ENCODE measurements at places on chromosomes 11 and 22.

DNA sequence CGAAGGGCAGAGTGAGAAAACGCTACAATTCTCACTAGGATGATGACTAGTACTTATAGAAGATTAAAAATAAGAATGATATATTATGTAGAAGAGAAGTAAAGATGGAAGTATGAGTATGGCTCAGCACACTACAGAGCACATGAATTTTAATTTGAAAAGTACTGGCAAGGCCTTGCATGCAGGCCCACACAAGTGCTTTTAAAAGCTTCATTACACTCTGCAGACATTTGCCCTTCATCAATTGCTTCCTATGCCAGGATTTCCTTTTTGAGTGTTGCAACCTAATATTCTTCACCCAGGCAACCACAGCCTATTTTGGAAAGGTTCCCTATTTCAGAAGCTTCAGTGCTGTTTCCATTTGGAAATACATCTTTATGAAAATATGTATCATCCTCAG lies 81.1 kb downstream of the LARGE2 start:
- DNase-seq = no peak

DNA sequence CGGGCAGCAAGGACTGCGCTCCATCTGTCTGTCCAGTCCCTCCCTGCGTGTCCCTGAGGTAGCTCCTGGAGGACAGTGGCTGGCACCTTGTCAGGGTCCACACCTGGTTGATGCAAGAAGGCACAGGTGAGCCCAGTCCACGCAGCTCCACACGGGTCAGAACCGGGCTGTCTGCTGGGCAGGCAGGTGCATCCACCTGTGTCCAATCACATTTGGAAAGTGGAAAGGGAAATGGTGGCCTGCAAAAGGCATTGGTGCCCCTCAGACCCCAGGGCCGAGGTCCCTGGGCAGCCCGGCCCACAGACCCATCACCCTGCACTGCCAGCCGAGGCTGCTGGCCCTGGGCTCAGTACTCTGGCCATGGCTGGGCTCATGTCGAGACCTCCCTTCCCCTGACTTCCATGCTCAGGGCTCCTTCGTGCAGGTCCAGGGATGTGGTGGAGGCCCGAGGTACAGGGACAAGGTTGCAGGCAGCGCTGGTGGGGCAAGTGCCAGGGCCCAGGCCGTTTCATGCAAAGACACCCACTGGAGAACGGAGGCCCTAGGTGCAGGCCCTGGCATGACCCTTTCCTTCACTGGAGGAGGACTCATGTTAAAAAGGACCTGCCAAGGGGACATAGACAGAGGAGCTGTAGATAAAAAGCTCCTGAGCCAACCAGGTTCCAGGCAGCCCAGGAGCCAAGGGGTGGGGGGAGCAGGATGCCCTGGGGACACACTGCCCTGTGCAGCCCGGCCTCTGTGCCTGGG lies 38.9 kb upstream of the TH start:
- peak; percentile 25 for DNase-seq

GRCh38 chr11:83299681-83300080 lies 13.5 kb upstream of the CCDC90B start:
- no peak for DNase-seq

DNA sequence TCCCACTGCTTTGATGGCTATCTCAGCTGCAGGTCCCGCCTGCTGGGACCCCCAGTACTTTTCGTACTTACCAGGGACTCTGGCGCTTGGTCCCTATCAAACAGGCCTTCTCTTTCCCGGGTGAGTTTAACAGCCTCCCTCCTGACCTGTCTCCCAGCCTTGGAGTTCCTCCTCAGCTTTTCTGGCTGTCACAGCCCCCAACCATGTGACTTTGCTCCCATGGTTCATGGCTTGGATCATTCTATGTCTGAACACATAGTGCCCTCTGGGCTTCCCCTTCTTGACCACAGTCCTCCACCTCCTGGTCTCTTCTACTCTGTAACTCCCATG lies 56.9 kb downstream of the PARVA start:
- no peak for DNase-seq

- DNase-seq = no peak
These were observed 45.7 kb downstream of the CYTH4 start for GRCh38 chr22:37328017-37328416.

GRCh38 chr11:24324211-24324610 lies 172.6 kb upstream of the LUZP2 start:
- no peak for DNase-seq

GRCh38 chr11:55819330-55819729 lies at the start of gene OR5D18:
OR5D18 (plus strand) TSS chr11:55819630; CDS start chr11:55819630, 0 bp downstream.
- no peak for DNase-seq

- no peak for DNase-seq
These were observed 252.9 kb downstream of the ETS1 start for GRCh38 chr11:128334311-128335044.

- DNase-seq = no peak
These were observed 192.5 kb upstream of the SNX19 start for GRCh38 chr11:131108760-131109159.

DNA sequence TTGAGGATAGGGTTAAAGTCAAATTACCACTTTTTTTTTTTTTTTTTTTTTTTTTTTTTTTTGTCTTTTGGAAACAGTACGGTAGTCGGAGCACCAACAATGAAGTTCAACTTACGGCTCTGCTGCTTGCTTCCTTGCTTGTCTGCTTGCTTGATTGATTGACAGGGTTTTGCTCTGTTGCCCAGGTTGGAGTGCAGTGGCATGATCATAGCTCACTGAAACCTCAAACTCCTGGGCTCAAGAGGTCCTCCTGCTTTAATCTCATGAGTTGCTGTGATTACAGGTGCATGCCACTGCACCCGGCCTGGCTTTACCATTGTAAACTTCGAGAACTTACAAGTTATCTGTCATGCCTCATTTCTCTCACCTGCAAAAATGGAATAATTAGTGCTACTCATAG lies 5.8 kb downstream of the SGSM3 start:
- no peak for DNase-seq

- peak; percentile 70 for DNase-seq
These were observed 78.4 kb downstream of the NAV2 start for GRCh38 chr11:19790831-19791552.

GRCh38 chr22:49204599-49205482 lies 622.8 kb downstream of the BRD1 start:
- peak; percentile 34 for DNase-seq

DNA sequence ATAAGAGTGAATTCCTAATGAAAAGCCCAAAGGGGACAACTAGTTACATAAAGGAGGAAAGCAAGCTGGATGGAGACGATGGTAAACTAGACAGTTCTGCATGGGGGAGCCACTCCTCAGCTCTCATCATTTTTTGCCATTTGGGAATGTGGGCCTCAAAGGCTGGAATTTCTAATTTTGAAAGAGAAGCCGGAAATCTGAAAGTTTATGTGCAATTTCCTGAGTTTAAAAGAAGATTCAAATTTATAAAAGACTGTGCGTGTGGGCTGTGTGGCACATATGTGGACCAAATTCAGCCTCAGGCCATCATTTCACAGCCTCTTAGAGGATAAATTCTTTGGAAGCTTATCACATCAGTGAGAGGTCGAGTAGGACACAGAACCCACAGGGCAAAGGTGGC lies 18.3 kb upstream of the CRY2 start:
- no peak for DNase-seq

GRCh38 chr11:117020869-117021564 lies 77.2 kb downstream of the SIK3 start:
- DNase-seq = no peak

DNA sequence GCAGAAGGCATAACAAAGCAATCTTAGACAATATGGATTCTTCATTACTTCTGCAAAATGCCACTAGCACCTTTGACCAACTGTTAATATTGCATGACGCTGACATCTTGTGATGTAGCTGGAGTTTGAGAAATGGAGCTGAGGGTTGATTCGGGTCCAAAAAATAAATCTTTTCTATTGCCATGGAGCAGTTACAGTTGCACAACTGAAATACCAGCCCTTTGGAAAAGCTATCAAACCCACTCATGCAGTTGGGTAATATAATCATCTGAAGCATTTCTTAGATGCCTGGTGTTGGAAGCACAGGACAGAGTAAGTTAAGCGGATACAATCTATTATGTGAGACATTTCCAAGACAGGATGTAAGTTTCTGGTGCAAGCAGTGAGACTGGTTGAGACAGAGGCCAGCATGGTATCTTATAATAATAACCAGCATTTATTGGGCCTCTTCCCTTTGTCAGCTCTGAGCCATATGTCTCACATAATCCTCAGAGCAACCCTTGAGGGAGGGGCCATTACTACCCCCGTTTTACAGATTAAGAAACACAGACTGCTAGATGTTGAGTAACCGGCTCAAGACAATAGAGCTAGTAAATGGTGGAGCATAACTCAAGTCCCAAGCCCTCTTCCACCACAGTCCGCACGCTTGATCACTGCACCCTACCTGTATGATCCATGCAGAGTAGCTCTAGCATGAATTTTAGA lies 74.9 kb upstream of the CAPRIN1 start:
- no peak for DNase-seq

DNA sequence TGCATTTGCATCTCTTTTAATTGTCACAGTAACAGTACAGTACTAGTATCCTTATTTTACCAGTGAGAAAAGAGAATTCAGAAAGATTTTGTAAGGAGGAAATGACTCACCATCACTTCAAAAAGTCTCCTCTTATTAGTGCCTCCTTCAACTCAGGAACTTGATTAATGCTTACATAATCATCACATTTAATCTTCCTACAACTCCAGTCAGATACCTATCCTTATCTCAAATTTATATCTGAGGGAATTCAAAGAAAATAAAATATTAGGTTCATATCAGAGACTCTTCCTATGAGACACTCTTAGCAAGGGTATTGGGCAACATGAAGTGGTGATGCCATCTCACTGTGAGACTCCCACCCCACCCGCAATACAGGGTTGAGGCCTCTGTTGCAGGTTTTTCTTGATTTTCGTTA lies 26.1 kb upstream of the CTSC start:
- no peak for DNase-seq

- DNase-seq = no peak
These were observed 34.8 kb upstream of the E2F8 start for GRCh38 chr11:19275496-19275895.

- no peak for DNase-seq
These were observed 37.0 kb downstream of the SLC36A4 start for GRCh38 chr11:93160808-93161207.

DNA sequence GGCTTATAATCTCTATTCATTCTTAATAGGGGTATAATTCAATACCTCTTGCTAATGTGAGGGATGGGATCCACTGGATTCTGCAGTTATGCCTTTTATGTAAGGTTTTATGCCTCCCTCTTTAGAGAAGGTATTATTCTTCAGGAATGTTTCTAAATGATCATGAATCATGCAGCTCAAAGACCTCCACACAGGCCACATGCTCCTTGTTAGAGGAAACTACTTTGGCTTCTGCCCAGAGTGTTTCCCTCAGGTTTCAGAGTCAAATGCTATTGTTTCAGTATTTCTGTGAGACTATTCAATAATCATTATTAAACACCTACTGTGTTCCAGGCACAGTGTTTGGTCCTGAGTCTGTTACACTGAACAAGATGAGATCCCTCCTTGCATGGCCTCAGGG lies 115.9 kb downstream of the RAB38 start:
- no peak for DNase-seq

- DNase-seq = no peak
These were observed 62.4 kb downstream of the GAS2 start for GRCh38 chr11:22728600-22729389.

DNA sequence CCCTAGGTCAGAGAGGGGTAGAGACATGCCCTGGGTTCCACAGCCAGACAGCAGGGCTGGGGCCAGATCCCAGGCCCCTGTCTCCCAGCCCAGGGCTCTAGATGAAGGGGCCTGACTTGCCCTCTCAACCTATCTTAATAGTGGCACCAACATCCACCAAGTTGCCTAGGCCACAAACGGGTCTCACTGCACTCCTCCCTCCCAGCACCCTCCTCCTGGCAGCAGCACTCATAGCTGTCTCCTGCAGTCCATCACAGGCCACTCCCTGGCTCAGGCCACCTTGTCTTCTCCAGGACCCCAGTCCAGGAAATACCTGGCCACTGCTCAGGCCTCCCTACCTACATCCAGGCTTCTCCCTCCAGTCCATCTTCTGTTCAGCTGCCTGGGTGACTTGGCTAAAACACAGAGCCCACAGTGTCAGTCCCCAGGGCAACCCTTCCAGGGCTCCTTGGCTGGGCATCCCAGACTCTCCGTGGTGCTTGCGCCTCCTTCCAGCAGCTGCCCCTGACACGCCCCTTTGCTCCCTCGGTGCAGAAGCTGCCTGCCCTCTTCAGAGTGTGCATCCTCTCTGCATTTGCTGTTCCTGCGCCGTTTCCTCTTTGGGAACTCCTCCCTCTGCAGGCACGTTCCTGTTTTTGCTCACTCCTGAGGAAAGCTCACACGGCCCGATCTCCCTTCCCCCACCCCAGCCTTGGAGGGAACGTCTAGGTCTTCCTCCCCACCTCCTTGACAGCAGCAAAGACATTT lies 40.5 kb downstream of the LRRC32 start:
- DNase-seq = peak; percentile 40

GRCh38 chr11:24861440-24861839 lies 364.6 kb downstream of the LUZP2 start:
- DNase-seq = no peak

DNA sequence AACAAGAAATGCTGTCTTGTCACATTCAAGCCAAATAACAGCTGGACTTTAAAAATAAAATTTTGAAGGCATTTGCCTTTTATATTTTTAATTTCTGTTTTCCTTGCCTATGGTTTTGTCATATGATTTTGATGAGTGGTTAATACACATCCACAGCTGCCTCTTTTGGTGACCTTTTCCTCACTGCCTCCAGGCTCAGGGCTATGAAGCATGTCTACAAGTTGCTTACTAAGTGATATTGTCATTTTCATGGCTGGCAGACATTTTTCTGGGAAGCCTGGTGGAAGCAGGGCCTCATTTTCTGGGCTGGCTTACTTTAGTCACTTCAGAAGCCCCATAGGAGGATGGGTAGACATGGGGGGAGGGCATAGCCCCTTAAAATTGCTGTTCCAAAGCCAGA lies 344.9 kb downstream of the SOX6 start:
- DNase-seq = no peak

GRCh38 chr11:44747316-44747715 lies 20.6 kb downstream of the TSPAN18 start:
- DNase-seq = no peak

- DNase-seq = no peak
These were observed 74.2 kb upstream of the ZBED5 start for GRCh38 chr11:10931761-10932670.

- no peak for DNase-seq
These were observed 117.5 kb downstream of the PKNOX2 start for GRCh38 chr11:125281831-125282595.

GRCh38 chr11:81005595-81005994 lies 1564.8 kb upstream of the TENM4 start:
- DNase-seq = no peak

GRCh38 chr11:1201395-1202153 lies 21.3 kb upstream of the MUC5B start:
- no peak for DNase-seq

GRCh38 chr11:132872211-132872610 lies 660.1 kb downstream of the OPCML start:
- DNase-seq = no peak

GRCh38 chr11:46832511-46833214 lies 13.4 kb downstream of the CKAP5 start:
- no peak for DNase-seq
